T-helper 2 cell (primary cell): ENCODE measurements at places on chromosomes 6 and 20.

DNA sequence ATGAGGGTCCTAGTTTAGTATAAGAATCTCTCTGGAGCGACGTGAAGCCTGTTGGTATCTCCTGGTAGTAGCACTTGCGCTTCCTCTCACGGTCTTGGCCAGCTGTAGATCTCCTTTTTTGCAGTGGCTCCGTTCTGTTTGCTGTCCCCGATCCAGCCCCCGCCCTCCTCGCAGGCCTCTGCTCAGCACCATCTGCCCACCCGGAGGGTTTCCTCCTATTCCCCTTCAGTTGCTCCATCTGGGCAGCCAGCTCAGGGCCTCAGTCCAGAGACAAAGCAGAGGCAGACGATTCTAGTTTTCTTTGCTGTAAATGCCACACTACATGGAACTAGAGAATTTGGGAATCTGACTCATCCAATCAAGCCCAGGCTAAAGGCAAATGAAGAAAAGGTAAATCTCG lies 126.6 kb downstream of the TIAM2 start:
- DNase-seq = no peak

DNA sequence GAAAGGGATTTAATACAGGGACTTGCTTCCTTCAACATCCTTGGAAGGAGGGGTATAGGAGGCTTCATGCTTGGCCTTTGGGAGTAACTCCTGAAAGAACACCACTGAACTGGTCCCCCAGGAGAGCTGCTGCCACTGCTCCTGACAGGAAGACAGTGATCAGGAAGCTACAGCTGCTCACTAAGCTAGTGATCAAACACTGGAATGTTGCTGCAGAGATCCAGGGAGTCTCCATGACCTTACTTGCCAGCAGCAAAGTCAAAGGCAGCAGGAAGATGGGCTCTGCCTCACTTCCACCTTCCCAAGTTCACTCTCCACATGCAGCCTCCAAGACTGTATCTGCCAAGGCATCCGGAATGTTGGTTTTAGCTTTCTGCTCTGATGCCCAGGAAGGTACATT lies 31.8 kb downstream of the PIM1 start:
- no peak for DNase-seq

GRCh38 chr20:3406481-3407039 lies 909 bp downstream of the DNAAF9 start:
- no peak for DNase-seq

DNA sequence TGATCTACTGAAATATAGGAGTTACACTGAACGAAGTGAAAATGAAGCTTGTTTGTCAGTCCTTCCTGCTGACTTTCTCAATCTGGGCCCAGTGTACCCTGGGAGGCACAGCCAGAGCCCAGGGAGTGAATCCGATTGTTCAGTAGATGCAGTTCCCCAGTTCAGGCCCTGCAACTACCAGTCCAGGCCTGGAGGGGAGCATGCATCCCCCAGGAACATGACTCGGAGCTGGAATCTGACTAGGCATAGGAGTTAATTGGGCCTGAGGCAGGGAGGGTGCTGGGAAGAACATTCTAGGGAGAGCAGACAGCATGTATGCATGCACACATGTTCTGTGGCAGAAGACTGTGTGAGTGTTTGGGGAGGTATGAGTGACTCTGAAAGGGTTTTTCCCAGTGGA lies 42.1 kb downstream of the PHACTR3 start:
- no peak for DNase-seq

GRCh38 chr20:23132293-23132929 lies 46.3 kb upstream of the CD93 start:
- no peak for DNase-seq

DNA sequence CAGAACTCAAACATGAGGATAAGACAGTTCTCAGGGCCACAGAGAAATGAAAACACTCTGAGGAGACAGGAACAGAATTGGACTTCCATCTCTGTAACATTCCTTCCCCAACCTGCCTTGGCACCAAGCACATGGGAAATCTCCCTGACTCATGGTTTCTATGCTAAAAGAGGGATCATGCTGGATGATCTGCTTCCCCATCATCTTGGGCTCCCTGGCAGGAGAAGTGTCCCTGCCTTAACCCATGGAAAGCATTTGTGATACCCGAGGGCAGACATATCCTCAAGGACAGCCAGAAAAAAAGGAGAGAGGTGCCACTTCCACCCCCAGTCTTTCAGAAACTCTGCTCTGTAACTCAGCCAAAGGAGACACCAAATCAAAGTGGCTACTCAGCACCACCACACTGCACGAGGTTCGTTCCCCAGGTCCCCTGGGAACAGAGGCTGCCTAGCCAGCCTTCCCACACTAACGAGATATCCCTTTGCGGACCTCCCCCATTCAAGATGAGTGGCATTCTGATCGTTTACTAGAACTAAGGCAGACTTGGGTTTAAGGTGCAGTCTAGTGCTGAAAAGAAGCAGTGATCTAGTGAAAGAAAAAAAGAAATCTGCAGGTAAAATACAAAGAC lies 34.8 kb downstream of the BLOC1S5 start:
- no peak for DNase-seq

DNA sequence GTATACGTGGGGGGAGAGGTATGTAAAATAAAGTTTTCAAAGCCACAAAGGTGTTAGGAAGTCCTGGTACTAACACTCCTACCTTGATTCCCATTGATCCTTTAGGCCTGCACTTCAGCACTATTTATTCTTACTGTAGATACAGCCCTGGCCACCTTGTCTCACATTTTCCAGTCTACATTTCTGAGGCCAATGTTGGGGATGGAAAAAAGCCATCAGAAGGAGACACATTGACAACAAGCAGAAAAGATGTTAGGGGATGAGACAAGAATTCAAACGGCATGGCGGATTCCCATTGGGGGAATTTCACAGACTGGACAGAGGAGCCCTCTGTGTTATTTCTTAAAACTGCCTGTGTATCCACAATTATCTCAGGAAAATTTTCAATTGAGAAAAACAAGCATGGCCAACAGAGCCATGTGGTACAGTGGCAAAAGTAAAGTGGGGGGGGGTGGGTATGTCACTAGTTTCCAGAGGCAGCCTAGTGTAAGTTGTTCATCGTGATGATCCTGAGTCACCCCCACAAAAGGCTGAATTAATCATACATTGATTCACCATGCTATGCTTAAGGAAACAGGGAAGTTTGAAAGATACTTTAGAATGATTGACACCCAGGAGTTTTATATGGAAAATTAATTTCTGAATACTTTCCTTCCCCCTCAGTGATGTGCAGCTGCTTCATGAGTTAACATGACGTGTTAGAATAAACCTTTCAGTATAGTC lies 40.5 kb downstream of the RREB1 start:
- no peak for DNase-seq

DNA sequence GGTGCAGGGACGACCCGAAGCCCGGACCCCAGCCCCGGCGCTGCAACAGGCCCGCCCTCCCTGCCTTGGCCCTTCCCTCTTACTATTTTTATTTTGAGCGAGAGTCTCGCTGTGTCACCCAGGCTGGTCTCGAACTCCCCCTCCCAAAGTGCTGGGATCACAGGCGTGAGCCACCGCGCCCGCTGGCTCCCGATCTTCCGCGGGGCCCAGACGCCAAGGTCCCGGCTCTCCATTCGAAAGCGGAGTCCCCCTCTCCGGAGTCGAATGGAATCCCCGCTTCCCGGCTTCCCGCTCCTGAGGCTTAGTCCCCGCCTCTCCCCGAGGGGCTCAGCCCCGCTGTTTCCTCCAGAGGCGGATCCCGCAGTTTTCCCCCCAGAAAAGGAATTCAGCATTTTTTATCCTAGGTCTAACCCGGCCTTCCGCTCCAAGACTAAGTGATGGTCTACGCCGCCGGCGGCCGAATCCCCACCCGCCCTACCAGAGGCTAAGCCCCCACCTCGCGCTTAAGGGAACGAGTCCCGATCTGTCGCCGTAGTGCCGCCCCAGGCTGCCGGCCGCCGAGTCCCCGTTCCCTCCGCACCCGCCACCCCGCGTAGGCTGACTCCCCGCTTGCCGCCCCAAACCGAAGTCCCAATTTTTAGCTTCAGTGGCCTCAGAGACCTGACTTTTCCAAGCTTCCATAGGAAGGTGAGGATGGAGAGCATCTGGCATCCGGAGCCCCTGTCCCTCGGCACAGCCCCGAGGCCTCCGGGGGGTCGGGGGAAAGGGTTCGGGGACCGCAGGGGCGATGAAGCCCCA lies 11.5 kb upstream of the TMC2 start:
- peak; percentile 17 for DNase-seq

DNA sequence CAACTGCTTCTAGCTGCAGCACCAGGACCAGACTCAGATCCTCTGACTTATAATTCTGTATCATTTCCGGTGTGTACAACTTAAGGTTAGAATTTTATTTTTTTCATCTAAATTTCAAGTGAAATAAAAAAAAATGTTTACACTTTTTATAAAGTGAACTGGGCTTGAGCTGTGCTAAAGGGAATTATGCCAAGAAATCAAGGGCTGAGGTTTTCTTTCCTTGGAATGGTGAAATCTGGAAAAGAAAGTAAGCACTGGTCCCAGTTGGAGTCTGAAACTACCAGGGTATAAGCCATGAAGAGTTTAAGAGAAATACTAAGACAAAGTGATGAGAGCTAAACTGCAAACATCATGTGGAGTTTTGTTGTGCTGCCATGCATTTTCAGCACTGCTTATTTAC lies 21.7 kb upstream of the FYN start:
- DNase-seq = no peak

DNA sequence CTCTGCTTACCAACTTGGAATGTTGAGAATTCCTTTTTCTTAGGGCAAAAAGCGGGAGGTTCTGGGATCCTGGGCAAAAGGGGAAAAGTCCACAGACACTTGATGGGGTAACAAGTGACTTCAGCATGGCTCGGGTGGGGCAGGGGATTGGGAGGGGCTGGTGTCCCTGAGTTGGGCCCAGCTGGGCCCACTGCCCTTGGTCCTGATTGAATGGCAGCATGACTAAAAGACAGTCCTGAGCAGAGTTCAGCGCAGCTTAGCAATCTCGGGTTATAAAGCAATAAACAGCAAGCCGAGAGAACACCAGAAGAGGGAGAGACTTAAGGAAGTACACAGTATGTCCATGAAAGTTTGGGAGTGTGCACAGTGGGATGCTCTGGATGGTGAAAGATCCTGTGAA lies 5.6 kb downstream of the PPP2R5D start:
- DNase-seq = no peak

GRCh38 chr20:47336129-47336754 lies 20.3 kb downstream of the ZMYND8 start:
- DNase-seq = no peak

DNA sequence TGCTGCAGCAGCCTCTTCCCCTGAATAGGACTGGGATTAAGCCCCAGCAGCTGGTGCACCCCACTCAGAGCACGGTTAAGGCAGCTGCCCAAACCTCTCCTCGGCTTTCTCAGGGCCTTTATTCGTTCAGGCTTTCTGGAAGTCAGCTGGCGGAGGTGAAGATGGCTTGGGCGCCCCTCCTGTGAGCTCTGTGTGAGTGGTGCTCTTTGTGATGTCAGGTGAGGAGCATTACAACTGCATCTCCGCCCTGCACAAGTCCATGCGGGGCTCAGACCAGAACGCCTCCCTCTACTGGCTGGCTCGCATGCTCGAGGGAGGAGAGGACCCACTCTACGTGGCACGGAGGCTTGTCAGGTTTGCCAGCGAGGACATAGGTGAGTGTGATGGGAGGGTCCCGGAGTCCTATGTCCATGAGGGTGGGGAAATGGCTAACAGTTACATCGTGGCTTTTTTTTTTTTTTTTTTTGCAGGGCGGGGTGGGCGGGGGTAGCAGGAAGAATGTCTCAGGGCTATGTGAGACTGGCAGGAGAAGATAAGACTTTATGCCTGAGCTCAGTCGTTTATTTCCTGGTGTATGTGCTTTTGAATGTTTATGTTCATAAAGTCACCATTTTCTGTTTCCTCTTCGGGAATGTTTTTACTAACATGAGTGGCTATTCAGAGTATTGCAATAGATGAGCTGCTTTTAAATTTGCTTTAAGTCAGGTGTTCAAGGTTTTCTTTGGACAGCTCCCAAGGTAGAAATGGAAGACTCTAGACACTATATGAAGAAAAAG lies 18.2 kb downstream of the WRNIP1 start:
- no peak for DNase-seq

DNA sequence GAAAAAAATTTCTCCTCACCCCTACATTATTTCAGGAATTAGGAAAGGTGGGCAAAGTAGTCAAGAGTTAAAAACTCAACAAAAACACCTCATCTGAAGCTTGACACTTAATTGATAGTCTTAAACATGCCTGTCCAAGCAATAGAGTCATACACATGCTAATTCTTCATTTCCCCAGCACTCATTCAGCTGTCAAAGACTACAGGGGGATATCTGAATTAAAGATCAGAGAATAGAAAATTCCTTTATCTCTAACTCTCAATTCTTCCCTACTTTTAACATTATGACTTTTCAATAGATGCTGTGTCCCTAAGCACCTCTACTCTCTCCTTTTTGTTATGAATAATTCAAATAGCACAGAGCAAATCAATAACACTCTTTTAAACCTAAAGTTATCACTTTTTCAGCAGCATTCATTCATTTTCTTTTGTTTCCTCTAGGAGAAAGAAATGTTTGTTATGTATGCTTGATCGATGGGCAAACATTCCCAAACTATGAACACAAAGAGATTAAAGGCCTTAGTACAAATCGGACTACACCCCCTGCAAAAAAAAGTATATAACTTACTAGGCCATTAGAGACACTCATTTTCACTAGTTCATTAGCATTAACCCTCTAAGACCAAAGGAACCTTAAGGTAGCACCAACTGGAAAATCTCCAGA lies 94.9 kb upstream of the SPTLC3 start:
- no peak for DNase-seq

DNA sequence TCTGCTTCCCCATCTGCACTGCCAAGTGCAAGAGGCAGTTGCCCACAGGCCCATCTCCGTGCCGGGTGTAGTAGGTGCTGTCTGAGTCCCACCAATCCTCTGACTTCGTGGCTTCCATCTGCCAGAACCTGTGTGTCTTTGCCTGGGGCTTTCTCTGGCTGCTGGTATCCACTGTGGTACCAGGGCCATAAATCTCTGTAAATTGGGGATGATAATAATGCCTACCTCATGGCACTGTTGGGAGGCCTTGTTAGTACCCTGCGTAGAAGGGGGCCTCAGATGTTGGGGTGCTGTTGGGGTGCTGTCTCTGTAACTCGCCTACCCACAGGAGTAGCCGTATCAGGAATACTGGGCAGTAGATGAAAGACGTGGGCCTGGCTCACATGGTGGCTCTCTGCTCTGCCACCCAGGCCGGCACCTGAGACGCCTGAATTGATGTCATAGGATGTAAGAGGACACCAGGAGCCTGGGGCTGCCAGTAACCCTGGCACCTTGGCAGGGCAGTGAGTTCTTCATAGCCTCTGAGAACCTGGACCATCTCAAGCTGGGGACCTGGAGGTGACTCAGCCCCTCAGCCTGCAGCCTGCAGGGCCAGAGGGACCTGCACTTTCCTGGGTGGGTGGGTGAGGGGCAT lies 94.1 kb upstream of the RNF24 start:
- no peak for DNase-seq

- no peak for DNase-seq
These were observed 111.9 kb downstream of the HIVEP2 start for GRCh38 chr6:142833054-142833453.

GRCh38 chr20:34815636-34816035 lies 9.8 kb downstream of the NCOA6 start:
- no peak for DNase-seq

- peak; percentile 60 for DNase-seq
These were observed 17.5 kb upstream of the FAM110A start for GRCh38 chr20:815914-816606.

- no peak for DNase-seq
These were observed 92.2 kb downstream of the MCHR2 start for GRCh38 chr6:99901596-99902384.

- no peak for DNase-seq
These were observed 14.5 kb downstream of the SLC22A1 start for GRCh38 chr6:160135907-160136655.

- no peak for DNase-seq
These were observed 380.4 kb downstream of the MMUT start for GRCh38 chr6:49082611-49083010.
